Thoracic aorta (tissue), 2 donors: ENCODE measurements at places on chromosomes 1 and 21. TPM values are rescaled to one million over a fixed set of nuclear protein-coding genes. Genes with fewer than 3 reads are reported as not detected.

MIXL1 gene
- total RNA-seq, result not detected

HSD3B2 gene
- total RNA-seq, result not detected

NFIA gene
- 118 TPM for total RNA-seq

SPATA46 gene
- total RNA-seq, result not detected

RAB3B gene
- not detected for total RNA-seq

LRRC39 gene
- 2.4 TPM for total RNA-seq

IGSF8 gene
- 29.6 TPM for total RNA-seq

SEMA4A gene
- 12.7 TPM for total RNA-seq

PDPN gene
- total RNA-seq, result 13.8 TPM

ARHGEF19 gene
- 8.5 TPM for total RNA-seq

UBE2U gene
- total RNA-seq, result not detected

DPT gene
- 85.7 TPM for total RNA-seq

MPL gene
- not detected for total RNA-seq

NFYC gene
- 40.6 TPM for total RNA-seq

- DNase-seq, result no peak
Observed at GRCh38 chr1:25195835-25196234, 36.5 kb downstream of the SYF2 start.

- DNase-seq, result no peak
Observed at GRCh38 chr1:113641396-113641795, 117.9 kb downstream of the PHTF1 start.

- no peak for DNase-seq
Observed at GRCh38 chr1:159468321-159468720, 28.8 kb downstream of the OR10J1 start.

- no peak for DNase-seq
Observed at GRCh38 chr21:37744551-37744950, 171.7 kb downstream of the KCNJ6 start.

DNA sequence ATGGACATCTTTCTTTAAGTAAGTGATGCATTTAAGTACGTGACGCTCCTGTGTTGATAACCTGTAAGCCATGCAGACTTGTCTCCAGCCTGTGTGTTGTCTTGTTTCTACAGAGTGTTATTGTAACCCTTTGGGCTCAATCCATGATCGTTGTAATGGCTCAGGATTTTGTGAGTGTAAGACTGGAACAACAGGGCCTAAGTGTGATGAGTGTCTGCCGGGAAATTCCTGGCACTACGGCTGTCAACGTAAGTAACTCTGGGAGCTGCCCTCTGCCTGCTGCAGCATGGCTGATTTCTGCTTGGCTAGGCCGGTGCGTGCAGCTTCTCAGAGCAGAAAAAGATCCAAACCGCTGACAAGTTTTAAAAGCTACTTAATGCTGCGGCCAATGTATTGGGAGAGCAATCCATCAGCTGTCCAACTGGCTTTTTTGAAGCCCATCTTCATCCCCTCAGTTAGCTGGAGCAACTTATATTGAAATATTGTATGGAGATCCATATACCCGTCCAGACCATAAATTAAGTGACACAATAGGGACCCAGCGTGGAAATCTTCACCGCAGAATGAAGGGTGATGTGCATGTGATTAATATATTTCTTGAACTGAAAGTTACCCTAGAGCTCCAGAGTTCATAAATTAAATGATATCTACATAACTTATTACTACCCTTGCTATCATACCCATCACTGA is 295.9 kb downstream of the NTNG1 start:
- no peak for DNase-seq

DNA sequence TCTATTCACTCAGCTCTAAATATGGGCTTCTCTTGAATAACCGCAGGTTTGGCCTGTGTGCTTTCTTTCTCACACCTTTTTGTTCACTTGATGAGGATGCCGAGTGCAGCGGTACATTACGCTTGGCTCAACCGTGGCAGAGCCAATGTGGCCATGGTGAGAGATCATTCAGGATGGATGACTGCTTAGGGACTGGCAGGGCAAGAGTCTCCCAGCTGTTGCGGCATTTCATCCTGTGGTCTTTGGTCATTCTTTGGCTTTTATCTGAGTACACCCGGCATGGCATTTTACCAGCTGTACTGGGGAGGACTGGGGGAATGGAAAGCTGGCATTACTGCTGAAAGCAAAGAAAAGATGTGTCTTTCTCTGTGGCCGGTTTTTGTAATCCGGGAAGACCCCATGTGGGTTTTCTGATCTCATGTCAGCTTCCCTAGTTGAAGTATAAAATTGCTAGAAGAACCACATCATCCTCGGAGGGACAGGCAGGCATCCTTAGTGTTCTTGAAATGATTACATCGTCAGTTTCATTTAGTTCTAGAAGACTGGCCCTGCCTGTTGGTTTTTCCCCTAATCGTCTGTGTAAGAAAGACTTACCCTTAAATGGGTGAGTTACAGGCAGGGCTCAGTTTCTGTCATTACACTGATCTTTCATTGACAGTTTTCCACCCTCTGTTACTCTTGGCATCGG is 15.1 kb downstream of the PCP4 start:
- DNase-seq, result no peak

GRCh38 chr1:50275566-50275965 is 147.7 kb downstream of the DMRTA2 start:
- DNase-seq, result no peak

DNA sequence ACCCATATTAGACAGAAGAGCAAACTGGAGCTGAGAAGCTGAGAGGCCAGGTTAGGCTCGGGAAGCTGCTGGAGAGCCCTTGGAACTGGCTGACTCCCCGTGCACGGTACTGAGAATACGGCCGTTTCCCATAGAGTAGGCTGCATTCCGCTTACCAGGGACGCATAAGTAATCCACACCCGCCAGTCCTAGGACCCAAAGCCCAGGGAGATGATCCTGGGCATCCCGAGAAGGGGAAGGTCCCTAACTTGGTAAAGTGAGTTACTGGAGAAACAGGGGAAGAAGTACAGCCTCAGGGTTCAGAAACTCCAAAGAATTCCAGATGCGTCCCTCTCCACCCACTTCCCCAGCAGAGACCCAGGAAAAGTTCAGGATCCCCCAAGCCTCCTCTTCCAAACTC is 1.3 kb downstream of the LRRC38 start:
- no peak for DNase-seq

DNA sequence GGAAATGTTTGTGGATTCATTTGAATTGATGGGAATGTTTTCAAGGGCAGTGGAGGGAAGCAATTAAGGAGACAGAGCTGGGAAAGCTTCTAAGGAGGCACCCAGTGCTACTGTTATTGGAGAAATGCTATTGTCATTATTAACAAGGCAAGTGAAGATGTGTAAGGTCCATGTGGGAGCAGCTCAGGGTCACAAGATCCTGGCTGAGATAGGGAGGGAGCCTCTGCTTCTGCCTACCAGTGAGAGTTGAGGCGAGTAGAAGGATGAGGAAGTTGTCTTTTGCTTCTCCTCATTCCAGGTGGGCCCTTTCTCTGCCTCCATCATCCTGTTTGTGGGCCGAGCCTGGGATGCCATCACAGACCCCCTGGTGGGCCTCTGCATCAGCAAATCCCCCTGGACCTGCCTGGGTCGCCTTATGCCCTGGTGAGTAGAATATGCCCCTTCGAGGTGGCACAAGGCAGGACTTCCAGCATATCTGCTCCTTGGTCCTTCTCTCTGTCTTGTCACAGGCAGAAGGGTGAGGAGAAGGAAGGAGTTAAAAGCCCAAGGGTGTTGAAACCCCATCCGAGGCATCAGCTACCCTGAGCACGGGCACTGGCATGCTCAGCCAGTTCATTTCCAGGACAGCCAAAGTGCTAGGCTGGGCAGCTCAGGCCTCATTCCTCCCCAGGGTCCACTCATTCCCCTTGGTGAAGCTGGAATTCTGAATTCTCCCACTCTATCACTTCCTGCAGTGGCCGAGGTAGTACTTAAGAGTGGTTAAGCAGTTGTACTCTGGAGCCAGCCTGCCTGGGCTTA is 3.7 kb downstream of the MFSD2A start:
- no peak for DNase-seq

DNA sequence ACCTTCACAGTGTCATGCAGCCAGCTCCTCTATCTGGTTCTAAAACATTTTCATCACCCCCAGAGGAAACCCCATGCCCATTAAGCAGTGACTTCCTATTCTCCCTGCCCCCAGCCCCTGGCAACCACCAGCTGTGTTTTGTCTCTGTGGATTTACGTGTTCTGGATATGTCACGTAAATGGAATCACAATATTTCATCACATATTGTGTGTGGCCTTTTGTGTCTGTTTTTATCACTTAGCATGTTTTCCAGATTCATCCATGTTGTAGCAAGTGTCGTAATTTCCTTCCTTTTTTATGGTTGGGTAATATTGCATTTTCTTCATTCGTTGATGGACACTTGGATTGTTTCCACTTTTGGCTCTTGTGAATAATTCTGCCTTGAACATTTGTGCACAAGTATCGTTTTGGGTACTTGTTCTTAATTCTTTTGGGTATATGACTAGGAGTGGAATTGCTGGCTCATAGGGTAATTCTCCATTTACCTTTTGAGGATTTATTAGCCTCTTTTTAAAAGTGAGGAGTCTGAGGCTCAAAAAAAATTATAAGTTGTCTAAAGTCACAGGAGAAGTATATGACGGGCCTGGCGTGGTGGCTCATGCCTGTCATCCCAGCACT is 127.0 kb downstream of the MRPS6 start:
- DNase-seq, result no peak

GRCh38 chr1:5620418-5620817 is 371.8 kb downstream of the NPHP4 start:
- DNase-seq, result no peak

- DNase-seq, result no peak
Observed at GRCh38 chr1:89911191-89911991, 83.5 kb upstream of the ZNF326 start.

GRCh38 chr1:91683598-91683951 is 182.9 kb downstream of the CDC7 start:
- DNase-seq, result no peak

DNA sequence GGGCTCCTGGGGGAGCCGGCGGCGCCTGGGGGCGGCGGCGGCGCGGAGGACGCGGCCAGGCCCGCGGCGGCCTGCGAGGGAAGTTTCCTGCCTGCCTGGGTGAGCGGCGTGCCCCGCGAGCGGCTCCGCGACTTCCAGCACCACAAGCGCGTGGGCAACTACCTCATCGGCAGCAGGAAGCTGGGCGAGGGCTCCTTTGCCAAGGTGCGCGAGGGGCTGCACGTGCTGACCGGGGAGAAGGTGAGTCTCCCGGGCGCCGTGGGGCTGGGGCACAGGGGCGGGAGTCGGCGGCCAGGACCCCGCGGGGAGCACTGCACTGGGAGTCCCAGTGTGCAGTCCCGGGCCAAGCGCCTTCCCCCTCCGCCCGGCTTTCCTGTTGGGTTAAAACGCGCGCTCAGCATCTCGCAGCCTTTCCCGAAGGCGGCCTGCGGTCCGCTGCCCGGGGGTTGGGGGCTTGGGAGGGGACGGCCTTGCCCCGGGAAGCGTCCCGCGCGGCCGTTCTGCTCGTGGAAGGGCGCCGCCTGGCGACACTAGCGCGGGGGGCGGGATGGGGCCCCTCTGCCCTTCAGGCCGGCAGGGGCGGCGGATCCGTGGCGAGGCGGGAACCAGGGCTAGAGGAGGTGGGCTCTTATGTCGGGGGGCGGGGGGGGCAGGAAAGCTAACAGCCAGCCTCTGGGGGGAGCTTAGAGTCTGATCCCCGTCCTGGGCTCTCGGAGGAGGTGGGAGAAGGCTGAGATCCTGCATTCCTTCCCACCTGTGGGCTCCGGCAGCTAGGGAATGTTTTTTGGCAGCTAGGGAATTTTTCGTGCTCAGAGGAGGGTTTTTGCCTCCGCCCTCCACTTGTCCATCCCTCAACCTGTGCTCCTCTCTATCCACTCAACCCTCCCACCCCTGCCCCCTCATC is 1.1 kb downstream of the HUNK start:
- no peak for DNase-seq

GRCh38 chr1:30512914-30513265 is 210.5 kb downstream of the MATN1 start:
- DNase-seq, result no peak

GRCh38 chr1:233246965-233247364 is 48.6 kb downstream of the PCNX2 start:
- DNase-seq, result no peak

DNA sequence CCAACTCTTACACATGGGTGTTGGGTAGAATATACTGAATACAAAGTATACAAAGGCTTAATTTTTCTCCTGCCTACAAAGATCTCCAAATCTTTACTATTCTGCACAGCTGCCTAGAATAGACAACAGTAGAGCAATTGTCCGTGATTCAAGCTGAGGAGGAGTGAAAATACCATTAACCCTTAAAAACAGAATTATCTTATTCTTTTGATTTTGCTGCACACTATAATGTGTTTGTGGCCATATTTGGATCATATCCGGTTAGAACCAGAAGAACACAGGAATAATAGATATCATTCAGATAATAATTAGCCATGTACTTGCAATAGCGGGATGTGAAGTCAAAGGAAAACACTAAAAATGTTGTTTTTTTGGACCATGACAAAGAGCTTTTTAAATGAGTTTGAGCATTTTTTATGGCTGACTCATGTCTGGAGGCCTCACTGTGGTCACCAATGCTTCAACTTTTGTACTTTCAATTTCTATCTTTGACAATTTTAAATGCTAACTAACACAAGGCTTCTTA is 197.6 kb upstream of the FOXD3 start:
- no peak for DNase-seq

GRCh38 chr1:1997576-1997975 is 6.0 kb downstream of the CFAP74 start:
- DNase-seq, result no peak
